Osteocyte (in vitro differentiated cells): ENCODE measurements at places on chromosomes 6 and 20. TPM values are rescaled to one million over a fixed set of nuclear protein-coding genes. Genes with fewer than 3 reads are reported as not detected.

Gene SUMO4
- total RNA-seq, result 1.5 and 2.9 TPM in 2 replicates

- H3K4me3 ChIP-seq, result no peak overlapping the region
- H3K4me1 ChIP-seq, result peaks cover 21% of the 10 kb centered on the region
- no peak for DNase-seq
- no peaks in the 10 kb centered on the region for H3K27me3 ChIP-seq
- H3K27ac ChIP-seq, result peak overlapping the region; percentile 28
Measured at GRCh38 chr20:48750941-48751635, 76.7 kb downstream of the PREX1 start.

Gene TP53TG5
- total RNA-seq, result not detected in 2 replicates

Gene FOXC1
- total RNA-seq, result 106 and 108 TPM in 2 replicates

DNA sequence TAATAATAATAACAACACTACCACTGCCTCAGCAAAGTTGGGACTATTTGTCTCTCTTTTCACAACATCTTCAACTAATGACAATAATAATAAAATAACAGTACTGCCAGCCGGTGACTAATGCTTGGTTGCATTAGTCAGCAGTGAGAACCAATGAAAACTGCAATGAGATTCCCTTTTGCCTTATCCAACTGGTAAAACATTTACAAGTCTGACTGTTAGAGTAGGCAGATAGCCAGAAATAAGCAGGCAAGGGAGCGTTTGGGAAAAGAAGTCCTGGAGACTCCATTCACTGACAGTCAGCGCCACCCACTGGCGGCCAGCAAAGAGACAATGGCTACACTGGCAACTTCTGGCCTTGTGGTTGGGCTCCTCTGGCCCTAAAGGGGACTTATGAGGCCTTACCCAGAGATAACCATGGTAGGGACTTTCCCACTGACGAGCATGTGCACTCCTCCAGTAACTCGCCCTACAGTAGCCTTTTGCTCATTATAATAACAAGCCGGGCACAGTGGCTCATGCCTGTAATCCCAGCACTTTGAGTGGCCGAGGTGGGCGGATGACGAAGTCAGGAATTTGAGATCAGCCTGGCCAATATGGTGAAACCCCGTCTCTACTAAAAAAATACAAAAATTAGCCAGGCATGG lies 3.4 kb upstream of the NSFL1C start:
- no peaks in the 10 kb centered on the region for H3K27me3 ChIP-seq
- DNase-seq, result peak; percentile 94
- H3K36me3 ChIP-seq, result no peaks in the 10 kb centered on the region
